ENCODE measurements at places on chromosomes 5 and 9.

- H3K36me3 ChIP-seq, result peaks cover 61% of the 10 kb centered on the region
- H3K4me1 ChIP-seq, result peaks cover 8% of the 10 kb centered on the region
- H3K27me3 ChIP-seq, result no peaks in the 10 kb centered on the region
- no peak overlapping the region for H3K4me3 ChIP-seq
- no peak for DNase-seq
- H3K27ac ChIP-seq, result no peak overlapping the region
Measured at GRCh38 chr5:96911139-96911538, 24.7 kb upstream of the LNPEP start.

GRCh38 chr9:113309204-113309813 is 6.1 kb upstream of the RNF183 start:
- peaks cover 2% of the 10 kb centered on the region for H3K27me3 ChIP-seq
- H3K4me1 ChIP-seq, result no peaks in the 10 kb centered on the region
- no peaks in the 10 kb centered on the region for H3K36me3 ChIP-seq
- DNase-seq, result no peak

DNA sequence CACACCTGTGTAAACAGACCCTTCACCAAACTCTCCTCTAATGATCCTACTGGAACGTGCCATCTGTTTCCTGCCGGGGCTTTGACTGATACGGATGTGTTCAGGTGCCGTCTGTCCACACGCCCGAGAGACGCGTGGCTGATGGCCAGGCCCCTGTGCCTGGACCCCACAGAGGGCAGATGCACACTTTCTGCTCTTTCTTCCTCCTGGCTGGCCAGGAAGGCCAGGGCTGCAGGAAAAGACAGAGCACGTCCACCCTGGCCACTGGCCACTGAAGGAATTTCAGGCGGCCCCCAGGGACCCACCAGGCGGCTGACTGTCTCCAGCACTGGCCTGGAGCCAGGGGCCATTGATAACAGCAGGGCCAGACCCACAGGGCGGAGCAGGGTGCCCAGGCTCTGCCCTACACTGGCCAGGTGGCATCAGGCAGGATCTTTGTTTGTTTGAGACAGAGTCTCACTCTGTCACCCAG is 3.6 kb upstream of the ENG start:
- H3K36me3 ChIP-seq, result no peaks in the 10 kb centered on the region
- no peak overlapping the region for H3K27ac ChIP-seq
- H3K4me1 ChIP-seq, result peaks cover 62% of the 10 kb centered on the region
- no peak for DNase-seq
- H3K27me3 ChIP-seq, result no peaks in the 10 kb centered on the region

DNA sequence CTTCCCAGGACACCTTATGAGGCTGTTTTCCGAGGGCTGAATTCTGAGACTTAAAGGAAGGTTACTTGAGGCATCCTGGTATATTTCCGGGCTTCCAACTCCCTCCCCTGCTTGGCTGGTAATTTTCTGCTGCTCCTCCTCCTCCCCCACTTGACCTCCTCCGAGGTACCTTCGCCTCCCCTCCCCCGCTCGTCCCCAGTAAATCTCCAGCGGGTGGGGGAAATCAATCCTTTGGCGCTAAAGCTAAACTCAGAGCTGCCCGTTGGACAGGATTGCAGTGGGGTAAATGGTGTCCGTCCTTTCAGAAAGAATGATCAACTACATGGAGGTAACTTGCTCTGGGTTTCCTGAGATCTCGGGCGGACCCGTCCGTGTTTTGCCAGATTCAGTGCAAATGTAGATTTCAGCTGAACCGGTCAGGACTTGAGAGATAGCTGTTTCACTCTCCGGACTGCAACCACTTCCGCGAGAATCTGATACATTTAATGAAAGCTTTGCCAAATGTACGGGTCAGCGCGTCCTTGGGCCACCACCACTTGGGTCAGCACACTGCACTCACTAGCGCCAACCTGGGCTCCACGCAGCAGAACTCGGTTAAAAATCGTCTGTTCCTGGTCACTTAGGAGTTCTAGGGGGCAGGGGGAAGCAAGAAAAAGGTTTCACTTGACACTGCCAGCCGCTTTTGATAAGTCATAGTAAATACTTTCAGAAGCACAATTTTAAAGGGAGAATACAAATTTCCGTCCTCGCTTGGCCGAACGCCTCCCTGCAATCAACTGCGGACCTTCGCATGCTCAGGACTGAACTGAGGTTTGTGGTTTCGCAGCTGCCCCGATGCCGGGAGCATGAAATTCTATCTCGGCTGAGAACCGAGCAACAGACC is 4.6 kb upstream of the ISL1 start:
- peaks cover 64% of the 10 kb centered on the region for H3K27me3 ChIP-seq
- no peaks in the 10 kb centered on the region for H3K4me1 ChIP-seq
- no peak overlapping the region for H3K27ac ChIP-seq
- H3K4me3 ChIP-seq, result no peak overlapping the region

DNA sequence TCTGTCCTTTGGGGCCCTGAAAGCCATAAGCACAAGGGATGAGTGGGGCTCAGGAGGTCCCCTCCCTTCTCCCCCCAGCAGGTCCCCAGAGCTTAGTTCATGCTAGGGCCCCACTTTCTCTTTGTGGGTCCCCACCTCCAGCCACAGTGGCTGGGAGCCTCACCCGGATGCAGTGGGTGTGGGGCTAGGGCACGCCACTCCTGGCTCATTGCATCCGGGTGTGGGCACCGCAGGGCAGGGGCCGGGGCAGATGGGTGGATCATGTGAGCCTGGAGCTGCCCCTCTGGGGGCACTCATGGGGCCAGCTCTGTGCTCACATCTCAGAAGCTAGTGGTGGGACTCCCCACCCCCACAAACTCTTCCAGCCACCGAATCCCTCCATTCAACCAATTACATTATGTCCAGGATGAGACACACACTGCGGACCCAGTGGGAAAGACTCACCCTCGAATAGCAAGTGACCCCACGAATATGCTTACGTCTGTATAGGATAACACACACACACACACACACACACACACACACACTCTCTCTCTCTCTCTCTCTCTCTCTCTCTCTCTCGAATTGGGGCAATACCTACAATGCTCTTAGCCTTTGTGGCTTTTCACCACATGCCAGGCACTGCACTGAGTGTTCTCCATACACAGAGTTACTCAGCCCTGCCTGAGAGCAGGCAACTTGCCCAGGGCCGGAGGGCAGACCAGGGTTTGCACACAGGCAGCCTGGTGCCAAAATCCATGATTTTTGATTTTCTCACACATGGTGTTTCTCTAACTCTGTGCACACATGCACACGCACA is 16.8 kb upstream of the PHYKPL start:
- no peak overlapping the region for H3K4me3 ChIP-seq
- no peaks in the 10 kb centered on the region for H3K27me3 ChIP-seq
- H3K27ac ChIP-seq, result peak overlapping the region; percentile 46
- peaks cover 19% of the 10 kb centered on the region for H3K4me1 ChIP-seq
- H3K36me3 ChIP-seq, result no peaks in the 10 kb centered on the region
- no peak for DNase-seq

DNA sequence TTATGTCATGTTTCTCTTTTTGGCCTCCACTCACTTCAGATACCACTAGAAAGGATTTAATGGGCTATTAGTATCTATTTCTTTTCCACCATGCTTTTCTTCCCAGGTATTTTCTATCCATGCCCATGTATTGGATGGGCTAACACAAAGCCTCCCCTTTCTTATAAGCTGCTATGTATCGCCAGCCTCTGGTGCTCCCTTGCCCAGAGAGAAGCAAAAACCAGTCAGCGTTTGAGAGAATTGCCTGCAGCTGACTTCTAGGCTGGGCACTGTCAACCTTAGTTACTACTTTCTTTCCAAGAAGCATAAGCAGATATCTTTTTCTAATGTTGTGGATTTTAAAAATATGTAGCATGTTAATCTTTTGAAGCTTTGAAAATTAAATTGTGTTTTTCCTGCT is 30.2 kb upstream of the HSPB3 start:
- no peaks in the 10 kb centered on the region for H3K36me3 ChIP-seq
- H3K27me3 ChIP-seq, result peaks cover 21% of the 10 kb centered on the region
- no peaks in the 10 kb centered on the region for H3K4me1 ChIP-seq
- H3K27ac ChIP-seq, result no peak overlapping the region
- no peak overlapping the region for H3K4me3 ChIP-seq
- no peak for DNase-seq

DNA sequence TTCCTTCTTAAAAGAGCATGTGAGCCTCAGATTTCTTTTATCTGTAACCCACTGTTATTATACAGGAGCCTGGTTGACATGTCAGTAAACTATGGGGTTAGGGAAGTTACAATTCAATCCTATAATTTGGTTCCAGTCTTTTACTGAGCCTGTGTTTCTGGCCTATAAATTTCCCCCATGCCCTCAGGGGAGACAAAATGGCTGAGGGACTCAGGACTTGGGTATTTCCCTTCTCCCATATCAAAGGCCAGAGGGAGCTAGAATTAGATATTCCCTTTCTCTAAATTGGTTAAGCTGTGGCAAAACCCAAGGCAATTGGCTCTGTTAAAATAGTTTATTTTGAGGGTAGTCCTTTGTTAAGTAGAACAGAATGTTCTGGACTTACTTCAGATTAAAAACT is 823.2 kb downstream of the TLE1 start:
- no peak overlapping the region for H3K4me3 ChIP-seq
- no peak for DNase-seq
- H3K27ac ChIP-seq, result no peak overlapping the region

GRCh38 chr5:159628703-159629102 is 287.6 kb upstream of the ADRA1B start:
- DNase-seq, result no peak
- H3K4me1 ChIP-seq, result no peaks in the 10 kb centered on the region
- no peak overlapping the region for H3K27ac ChIP-seq
- H3K4me3 ChIP-seq, result no peak overlapping the region
- H3K36me3 ChIP-seq, result no peaks in the 10 kb centered on the region

- no peak overlapping the region for H3K4me3 ChIP-seq
- H3K36me3 ChIP-seq, result no peaks in the 10 kb centered on the region
- H3K27ac ChIP-seq, result no peak overlapping the region
- H3K4me1 ChIP-seq, result no peaks in the 10 kb centered on the region
Measured at GRCh38 chr9:6567140-6567591, 78.4 kb downstream of the GLDC start.

- no peaks in the 10 kb centered on the region for H3K27me3 ChIP-seq
- no peak for DNase-seq
- no peaks in the 10 kb centered on the region for H3K4me1 ChIP-seq
- peaks cover 82% of the 10 kb centered on the region for H3K36me3 ChIP-seq
- H3K4me3 ChIP-seq, result no peak overlapping the region
- no peak overlapping the region for H3K27ac ChIP-seq
Measured at GRCh38 chr5:109849478-109850088, 159.9 kb downstream of the MAN2A1 start.

Measured in activated B cell treated with CpG ODN at 0.5 μM for 24 hours (primary cell).